Prostate gland (tissue), 2 donors: ENCODE measurements at places on chromosomes 3 and 15.

DNA sequence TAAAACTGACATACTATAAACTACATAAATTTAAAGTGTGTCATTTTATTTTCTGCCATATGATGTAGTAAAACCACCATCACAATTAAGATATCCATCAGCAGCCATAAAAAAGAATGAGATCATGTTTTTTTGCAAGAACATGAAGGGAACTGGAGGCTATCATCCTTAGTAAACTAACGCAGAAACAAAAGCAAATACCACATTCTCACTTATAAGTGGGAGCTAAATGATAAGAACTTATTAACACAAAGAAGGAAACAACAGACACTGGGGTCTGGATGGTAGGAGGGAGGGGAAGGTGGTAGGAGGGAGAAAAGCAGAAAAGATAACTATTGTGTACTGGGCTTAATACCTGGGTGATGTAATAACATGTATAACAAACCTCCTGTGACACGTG is 24.6 kb downstream of the CCDC14 start:
- DNase-seq: no peak
- no peaks in the 10 kb centered on the region for H3K36me3 ChIP-seq
- H3K27me3 ChIP-seq: no peaks in the 10 kb centered on the region
- H3K4me3 ChIP-seq: no peak overlapping the region

DNA sequence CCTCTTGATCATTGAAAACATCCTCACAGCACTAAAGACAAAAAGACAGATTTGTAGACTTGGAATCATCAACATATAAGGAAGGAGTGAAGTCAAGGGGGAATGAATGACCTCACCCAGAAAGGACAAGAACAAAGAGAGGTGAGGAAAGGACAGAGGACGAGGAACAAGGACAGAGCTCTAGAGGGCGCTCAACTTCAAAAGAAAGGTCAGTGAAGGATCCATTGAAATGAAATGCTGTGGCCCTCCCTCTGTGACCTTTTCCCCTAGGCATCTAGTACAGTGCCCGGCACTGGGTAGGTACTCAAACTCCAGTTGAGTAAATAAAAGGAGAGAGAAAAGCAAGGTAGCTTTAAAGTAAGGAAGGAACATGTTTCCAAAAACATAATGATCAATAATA is 2.6 kb downstream of the ATP8B4 start:
- H3K4me3 ChIP-seq: no peak overlapping the region
- no peak overlapping the region for H3K27ac ChIP-seq
- H3K36me3 ChIP-seq: no peaks in the 10 kb centered on the region
- no peaks in the 10 kb centered on the region for H3K4me1 ChIP-seq
- H3K27me3 ChIP-seq: no peaks in the 10 kb centered on the region

DNA sequence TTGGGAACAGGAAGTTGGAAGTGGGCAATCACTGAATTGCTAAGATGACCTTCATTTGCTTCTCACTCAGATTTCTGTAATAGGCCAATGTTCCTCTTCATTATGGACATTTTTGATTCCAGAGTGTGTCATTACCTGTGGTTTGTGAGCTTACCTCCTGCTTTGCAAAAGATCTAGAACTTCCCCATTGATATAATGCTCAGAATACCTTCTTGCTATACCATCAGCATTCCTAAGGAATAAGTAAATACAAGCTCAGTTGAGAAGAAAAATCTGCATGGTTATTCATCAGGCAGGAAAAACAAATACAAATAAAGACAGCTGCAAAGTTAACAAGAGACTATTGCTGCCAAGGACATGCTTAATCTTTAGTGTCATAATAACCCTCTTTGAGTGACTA is 5.6 kb upstream of the RPL14 start:
- no peak overlapping the region for H3K27ac ChIP-seq
- no peak overlapping the region for H3K4me3 ChIP-seq
- H3K36me3 ChIP-seq: no peaks in the 10 kb centered on the region
- no peaks in the 10 kb centered on the region for H3K27me3 ChIP-seq
- DNase-seq: no peak

DNA sequence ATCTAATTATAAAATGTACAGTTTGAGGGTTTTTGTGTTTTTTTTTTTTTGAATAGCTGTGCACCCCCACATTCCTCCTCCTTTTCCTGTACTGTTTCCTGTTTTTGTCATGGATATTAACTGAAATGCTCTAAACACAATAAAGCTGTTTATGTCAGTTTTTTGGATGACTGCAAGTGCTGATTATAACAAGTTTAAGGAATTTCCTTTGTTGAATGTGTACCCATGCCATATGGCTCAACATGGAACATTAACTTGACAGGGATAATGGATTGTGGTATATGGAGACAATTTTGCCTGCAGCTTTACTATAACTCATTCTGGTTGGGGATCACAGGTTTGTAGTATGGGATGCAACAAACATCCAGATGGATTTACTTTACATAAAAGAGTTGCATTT is 216.4 kb downstream of the TCF12 start:
- H3K36me3 ChIP-seq: no peaks in the 10 kb centered on the region
- no peaks in the 10 kb centered on the region for H3K4me1 ChIP-seq
- no peak for DNase-seq
- no peak overlapping the region for H3K27ac ChIP-seq
- H3K4me3 ChIP-seq: no peak overlapping the region
- H3K27me3 ChIP-seq: no peaks in the 10 kb centered on the region

DNA sequence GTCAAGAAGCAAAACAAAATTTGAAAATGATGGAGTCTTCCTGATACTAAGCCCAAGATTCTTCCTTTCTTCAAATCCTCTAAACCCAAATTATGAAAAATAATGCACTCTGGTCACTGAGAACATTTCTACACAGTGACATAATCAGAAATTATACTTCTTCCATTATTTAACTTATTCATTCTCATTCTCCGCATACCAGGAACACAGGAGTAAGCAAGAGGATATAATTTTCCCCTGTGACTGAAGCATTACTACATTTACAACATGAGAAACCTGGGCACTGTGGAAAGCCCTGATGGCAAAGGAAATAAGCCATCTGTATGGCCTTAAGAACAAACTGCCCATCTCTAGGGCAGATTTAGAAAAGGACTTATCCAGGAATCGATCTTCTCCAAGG is 47.0 kb downstream of the EXD1 start:
- H3K4me1 ChIP-seq: no peaks in the 10 kb centered on the region
- H3K4me3 ChIP-seq: no peak overlapping the region
- DNase-seq: no peak
- H3K36me3 ChIP-seq: no peaks in the 10 kb centered on the region
- no peak overlapping the region for H3K27ac ChIP-seq
